Sigmoid colon (tissue), 7 donors: ENCODE measurements at places on chromosomes 7 and 10.

GRCh38 chr10:89563861-89564478, 28.6 kb upstream of the SLC16A12 start:
- DNase-seq = no peak

- no peak for DNase-seq
Measured at GRCh38 chr10:13924040-13924725, 337.4 kb downstream of the PRPF18 start.

- DNase-seq = no peak
Measured at GRCh38 chr7:7696458-7697119, 21.8 kb downstream of the RPA3 start.

DNA sequence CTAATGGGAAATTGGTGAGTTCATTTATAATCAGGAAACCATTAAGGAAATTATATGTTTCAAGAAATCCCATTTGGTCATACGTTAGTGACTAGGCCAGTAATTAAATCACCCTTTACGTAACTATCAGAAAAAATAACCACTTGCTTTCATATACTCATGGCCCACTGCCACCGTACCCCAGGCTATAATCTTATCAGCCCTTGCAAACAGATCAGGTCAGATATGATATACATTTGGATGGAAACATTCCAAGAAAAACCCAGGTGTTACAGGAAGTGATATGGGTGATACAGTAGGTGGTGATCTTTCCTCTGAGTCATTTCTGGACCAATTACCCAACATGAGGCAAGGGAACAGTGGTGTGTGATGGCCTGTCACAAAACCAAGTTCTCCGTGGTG, 481.0 kb upstream of the SEMA3A start:
- DNase-seq = no peak

GRCh38 chr10:89078724-89079672, 88.4 kb downstream of the FAS start:
- DNase-seq = no peak

- no peak for DNase-seq
Measured at GRCh38 chr7:33979300-33979806, 74.0 kb downstream of the BMPER start.

DNA sequence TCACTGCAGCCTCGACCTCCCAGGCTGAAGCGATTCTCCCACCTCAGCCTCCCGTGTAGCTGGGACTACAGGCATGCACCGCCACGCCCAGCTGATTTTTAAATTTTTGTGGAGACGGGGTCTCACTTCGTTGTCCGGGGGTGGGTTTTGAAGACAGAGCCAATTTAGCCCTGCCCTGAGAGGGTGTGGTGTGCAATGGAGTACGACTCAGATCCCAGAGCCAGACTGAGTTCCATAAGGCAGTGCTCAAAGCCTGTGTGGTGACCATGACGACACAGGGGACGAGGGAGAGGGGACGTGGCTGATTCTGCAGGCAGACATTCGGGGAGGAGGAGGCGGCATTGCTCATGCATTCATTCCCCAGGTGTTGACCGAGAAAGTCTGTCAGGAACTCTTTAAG, 72.1 kb downstream of the ZMIZ1 start:
- no peak for DNase-seq

DNA sequence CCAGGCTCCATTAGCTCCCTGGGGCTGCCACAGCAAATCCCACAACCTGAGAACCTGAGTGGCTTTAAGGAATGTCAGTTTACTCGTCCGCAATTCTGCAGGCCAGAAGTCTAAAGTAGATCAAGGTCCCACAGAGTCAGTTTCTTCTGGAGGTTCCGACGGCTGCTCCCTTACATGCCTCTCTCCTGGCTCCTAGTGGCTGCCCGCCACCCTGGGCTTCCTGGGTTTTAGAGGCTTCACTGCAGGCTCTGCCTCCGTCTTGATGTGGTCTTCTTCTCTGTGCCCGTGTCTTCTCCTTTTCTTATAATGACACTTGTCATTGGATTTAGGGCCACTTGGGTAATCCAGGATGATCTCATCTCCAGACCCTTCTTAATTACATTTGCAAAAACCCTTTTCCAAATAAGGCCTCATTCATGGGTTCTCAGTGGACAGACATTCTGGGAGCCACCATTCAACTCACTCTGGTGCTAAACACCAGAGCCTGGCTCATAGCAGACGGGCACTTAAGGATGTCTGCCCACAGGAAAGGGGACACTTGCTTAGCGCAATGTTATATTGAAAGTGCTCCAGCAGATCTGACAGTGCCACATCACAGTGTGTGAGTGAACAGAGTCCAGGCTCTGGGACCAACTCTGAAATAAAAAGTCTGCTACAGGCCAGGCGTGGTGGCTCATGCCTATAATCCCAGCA, 77.6 kb downstream of the VWC2 start:
- DNase-seq = no peak

DNA sequence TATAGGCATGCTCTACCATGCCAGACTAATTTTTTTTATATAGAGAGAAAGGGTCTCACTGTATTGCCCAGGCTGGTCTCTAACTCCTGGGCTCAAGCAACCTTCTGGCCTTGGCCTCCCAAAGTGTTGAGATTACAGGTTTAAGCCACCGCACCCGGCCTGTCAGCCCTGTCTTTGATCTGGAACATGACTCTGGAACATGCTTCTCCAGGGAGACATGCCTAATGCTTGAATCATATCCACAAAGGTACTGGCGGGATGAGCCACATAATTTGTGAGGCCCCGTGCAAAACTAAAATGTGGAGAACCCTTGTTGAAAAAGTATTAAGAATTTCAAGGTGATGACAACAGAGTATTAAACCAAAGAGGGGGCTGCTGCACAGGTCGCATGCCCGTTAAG, 282.8 kb downstream of the ARHGAP12 start:
- no peak for DNase-seq

GRCh38 chr7:20176578-20177242, 40.5 kb downstream of the MACC1 start:
- no peak for DNase-seq

DNA sequence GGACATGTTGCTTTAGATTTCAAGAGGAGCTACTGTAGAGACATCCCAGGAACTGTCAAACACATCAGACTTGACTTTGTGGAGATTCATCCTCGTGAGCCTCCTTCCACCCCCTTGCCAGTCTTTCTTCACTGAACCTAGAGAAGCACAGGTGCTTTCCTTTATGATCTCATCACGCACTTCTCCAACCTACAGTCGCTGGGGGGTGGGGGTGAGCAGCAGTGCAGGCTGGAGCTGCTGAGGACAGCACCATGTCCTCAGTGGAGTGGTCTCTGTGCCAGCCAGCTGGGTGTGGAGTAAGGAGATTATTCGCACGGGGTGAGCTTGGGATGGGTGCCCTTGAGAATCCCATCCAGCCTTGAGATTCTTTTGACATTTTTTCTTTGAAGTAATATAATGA, 88.1 kb downstream of the VOPP1 start:
- no peak for DNase-seq

DNA sequence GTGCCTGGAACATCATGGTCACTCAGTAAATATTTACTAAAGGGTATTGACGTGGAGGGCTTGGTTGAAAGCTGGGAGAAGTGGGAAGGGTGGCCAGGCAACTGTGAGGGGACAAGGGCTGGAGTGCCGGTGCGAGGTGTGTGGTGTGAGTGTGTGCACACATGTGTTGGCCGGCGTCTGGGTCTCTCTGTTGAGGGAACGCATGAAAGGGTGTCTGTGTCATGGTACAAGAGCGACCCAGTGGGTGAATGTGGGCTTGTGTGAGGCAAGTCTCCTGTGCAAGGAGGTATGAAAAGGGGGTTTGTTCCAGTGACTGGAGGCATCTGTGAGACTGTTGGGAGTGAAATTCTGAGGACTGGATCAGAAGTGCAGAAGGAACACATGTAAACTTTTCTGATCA, 29.4 kb upstream of the UCMA start:
- DNase-seq = no peak

DNA sequence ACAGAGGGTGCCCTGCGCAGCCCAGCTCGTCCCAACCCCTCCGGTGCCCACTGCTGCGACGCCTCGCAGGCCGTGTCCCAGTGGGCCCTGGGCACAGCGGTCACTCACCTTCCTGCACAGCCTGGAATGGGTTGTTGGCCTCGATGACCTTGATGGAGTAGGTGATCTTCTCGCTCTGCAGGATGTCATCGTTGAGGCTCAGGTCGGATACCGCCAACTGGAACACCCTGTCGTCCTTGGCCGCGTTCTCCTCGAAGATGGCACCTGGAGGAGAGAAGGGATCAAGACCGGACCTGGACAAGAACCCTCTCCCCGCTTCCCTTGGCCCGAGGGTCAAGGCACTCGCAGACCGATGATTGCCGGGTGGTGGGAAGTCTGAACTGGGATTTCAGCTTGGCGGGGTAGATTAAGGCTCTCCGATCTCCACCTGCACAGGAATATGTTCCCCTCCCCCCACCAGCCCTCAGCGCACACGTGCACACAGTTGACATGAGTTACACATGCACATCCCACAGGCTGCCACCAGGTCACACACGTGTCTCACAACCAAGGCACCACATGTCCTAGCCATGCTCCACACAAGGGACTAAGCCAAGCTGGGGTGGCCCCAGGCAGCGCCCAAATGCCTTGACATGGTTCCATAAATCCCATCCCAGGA, 2.6 kb downstream of the GRID1 start:
- DNase-seq = peak; percentile 57

DNA sequence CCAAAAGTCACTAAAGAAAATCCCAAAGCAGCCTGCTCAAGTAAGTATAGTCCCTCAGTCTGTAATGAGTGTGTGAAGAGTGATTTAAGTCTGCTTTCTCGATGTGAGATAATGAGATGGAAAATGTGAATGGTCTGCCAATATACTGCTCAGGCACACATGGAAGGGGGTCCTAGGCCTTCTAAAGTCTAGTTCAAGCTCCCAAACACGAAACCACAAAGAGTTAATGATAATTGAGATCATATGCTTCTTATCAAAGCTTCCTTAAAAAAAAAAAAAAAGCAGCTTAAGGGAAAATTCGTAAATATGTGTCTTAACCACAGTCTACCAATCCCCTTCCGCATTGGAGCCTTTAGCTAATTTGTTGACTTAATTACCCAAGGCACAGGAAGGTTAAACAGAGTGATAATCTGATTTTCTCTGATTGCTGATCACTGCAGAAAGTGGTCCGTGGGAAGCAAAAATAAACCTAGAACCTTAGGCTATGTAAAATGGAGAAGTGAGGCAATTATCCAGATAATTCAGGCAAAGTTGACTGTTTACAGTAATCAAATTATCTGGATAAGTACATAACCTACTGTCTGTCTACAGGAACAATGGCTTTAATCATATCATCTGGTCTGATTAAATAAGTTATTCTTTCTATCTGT, 172.9 kb downstream of the MBL2 start:
- no peak for DNase-seq

GRCh38 chr10:10010397-10010796, 1007.3 kb upstream of the CELF2 start:
- DNase-seq = no peak

GRCh38 chr10:104099269-104099668, 13.6 kb upstream of the COL17A1 start:
- no peak for DNase-seq

DNA sequence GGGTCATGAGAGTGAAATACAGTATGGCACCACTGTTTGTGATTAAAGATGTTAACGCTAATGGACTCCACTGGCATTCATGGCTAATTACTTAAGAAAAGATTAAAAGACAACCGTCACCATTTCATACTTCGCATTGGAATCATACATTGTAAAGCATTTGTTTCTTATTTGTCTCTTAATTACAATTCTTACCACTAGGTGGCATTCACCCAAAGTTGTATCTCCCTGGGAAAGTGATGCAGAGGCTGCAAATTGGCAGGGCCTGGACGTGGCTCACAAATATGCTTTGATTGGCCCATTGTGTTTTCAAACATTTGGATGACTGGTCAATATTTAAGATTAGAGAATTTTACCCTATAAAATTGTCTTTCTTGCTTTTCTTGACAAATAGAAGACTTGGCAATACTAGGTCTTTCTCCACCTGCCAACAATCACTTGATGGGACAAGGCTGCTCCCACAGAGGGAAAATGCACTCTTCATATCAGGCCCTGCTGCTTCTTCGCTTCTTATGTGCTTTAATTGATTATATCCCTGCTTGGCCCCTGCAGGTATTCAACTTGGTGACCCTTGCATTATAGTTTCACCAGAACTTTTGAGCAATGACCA, 72.1 kb upstream of the STARD3NL start:
- DNase-seq = no peak

DNA sequence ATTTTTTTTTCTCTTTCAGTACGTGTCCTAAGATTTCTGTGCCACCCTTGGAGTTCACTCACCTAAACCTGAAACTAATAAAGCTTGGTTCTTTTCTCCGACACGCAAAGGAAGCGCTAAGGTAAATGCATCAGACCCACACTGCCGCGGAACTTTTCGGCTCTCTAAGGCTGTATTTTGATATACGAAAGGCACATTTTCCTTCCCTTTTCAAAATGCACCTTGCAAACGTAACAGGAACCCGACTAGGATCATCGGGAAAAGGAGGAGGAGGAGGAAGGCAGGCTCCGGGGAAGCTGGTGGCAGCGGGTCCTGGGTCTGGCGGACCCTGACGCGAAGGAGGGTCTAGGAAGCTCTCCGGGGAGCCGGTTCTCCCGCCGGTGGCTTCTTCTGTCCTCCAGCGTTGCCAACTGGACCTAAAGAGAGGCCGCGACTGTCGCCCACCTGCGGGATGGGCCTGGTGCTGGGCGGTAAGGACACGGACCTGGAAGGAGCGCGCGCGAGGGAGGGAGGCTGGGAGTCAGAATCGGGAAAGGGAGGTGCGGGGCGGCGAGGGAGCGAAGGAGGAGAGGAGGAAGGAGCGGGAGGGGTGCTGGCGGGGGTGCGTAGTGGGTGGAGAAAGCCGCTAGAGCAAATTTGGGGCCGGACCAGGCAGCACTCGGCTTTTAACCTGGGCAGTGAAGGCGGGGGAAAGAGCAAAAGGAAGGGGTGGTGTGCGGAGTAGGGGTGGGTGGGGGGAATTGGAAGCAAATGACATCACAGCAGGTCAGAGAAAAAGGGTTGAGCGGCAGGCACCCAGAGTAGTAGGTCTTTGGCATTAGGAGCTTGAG, at the start of gene CFTR:
TSS of gene CFTR (plus strand) at position 801 of the 830 bp plus-strand sequence. CDS start 70 bp downstream, outside the sequence.
- DNase-seq = no peak

DNA sequence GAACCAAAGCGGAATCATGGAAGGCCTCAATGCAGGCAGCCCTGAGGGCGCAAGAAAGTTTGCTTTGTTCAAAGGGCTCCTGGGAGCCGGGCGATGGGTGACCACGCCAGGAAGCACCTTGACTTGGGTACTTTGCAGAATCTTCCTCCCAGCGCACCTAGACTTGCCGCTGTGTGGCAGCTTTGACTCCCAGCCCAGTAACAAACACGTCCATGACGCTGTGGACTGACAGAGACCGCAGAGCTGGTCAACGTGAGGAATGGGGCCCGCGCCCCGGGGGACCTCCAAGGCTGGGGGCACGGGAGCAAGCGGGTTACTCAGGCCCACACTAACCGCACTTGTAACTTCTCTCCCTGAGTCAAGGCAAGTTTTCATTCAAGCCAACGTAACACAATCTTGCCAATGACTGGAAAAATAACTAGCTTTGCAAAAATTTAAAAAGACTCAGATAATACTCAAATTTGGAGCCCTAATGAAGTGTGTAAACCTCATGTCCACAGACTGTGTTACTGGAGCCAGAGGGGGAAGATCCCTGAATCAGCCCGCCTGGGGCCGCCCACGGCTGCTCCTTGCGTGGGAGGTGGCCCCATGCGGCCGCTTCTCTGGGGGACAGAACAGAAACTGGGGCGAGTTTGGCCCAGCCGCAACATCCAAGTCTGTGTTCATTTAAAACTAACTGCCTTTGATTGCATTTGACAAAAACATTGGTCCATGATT, 130.8 kb downstream of the DNAJB6 start:
- DNase-seq = peak; percentile 25
